ENCODE measurements at places on chromosomes 16 and 17.

DNA sequence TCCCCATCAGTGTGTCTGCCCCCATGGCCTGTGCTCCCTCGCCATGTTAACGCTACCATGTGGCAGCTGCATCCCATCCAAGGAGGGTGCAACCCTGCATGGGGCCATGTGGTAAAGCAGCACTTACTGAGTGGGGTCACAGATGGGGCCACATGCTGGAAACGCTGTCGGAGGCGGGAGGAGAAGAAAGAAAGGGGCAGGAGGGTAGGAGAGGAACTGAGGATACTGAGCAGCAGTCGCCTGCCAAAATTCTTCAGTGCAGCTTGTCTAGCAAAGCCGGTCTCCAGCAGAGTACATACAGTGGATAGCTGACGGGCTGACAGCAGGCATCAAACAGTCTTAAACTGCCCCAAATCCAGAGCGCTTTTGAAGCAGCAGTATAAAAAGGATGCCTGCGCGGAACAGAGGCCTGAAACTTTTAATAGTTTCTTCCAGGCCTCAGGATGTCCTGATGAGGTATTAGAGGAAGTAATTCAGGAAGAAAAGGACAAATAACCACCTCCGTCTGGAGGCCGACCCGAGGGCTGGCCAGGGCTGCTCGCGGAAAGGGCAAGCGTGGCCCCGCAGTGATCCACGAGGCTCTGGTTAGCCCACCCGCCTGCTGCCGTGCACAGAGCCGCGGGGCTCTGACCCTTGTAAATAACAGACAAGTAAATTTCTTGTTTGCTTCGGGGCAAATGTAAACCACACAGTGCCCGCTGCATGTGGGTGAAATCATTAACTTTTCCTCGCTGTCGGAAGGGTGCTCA lies 149.0 kb downstream of the CCDC182 start:
- no peak for DNase-seq

DNA sequence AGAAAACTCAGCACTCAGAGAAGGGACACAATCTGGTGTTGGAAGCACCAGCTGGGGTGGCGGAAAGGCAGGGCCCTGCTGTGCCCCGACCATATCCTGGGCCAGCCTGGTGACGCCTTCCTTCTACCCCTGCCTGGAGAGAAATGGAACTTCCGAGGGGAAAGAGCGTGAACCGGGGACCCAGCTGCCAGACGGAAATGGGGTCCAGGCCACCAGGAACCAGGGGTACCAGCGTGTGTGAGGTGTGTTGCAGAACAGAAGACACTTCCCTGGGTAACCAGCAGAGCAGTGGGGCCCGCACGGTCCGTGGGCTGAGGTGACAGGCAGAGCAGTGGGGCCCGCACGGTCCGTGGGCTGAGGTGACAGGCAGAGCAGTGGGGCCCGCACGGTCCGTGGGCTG lies 6.8 kb downstream of the RAB40B start:
- DNase-seq, result no peak

- no peak for DNase-seq
These were observed 7.2 kb downstream of the PLA2G15 start for GRCh38 chr16:68252383-68252782.

- no peak for DNase-seq
These were observed 34.0 kb downstream of the DGKE start for GRCh38 chr17:56867948-56868376.

DNA sequence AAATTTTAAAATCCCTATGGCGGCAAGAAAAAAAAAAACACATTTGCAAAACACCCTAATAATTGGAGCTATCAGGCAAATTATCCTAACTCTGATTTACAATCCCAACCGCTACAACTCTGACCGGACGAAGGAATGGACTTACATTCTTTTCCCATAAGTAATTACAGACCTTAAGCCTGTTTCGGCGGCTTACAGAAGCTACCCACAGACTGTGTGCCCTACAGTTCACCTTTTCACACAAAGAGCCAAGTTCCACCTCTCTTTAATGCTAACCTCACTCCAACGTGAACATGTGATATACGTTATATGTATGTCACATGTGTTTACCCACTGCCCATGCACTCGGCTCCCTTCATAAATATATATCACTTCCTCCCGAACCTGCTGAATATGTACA lies 8.7 kb upstream of the MEAK7 start:
- no peak for DNase-seq

GRCh38 chr16:76278980-76279379 lies 1.8 kb downstream of the CNTNAP4 start:
- DNase-seq, result peak; percentile 25

GRCh38 chr16:30628628-30629540 lies 18.7 kb upstream of the ZNF689 start:
- DNase-seq, result peak; percentile 47

- DNase-seq, result no peak
These were observed 4.1 kb upstream of the C1QTNF1 start for GRCh38 chr17:79019632-79020584.

DNA sequence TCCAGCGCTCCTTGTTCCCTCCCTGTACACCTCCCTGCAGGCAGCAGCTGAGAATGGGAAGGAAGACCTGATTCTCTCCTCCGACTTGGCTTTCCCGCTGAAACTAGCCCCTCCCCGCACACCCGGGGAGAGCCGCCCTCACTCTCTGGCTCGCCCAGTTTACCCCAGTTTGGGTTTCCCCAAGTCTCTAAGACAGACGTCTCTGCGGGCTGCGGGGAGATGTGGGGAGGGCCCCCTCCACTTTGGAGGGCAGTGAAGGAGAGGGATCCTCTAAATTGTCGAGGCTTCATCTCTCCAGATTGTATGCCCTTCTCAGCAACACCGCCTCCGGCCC lies 797 bp downstream of the GRB7 start:
- no peak for DNase-seq

DNA sequence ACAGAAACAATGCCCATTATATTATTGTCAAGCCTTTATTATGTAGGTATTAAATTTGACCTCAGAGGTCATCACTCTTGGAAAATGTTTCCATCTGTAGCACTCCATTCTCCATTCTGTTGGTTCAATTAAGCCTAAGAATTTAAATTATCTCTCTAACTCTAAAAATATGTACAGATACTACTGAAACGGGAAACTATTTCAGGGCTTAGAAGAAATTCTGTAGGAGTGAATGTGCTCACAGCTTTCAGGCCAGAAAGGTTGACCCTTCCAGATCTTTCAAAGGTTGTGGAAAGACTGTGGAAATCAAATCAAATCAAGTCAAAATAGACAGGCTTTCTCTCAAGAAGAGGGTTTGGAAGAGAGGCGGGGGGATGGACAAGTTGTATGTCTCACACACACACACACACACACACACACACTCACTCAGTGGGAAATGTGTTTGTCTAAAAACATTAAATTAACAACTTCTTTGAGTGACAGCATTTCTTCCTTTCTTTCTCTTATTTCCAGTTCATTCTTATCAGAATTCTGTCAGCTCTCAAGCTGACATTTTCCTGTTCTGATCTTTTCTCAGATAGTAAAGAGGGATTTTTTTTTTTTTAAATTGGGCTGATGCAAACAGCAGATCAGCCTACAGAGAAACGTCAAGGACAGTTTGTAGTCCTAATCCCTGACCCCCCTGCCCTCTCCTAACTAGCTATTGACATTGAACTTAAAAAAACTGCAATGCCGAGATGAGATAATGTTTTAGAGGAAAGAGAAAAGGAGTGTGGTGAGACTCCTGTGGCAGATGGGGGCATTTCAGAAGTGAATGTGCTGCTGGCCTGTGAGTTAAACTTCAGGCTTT lies 139.0 kb upstream of the ZFHX3 start:
- DNase-seq, result no peak

All from HuH-7.5 (cell line).